Thymus (tissue), 14 donors: ENCODE measurements at places on chromosomes 1 and 21.

- DNase-seq, result no peak
- H3K36me3 ChIP-seq, result no peaks in the 10 kb centered on the region
- H3K27me3 ChIP-seq, result peaks cover 15% of the 10 kb centered on the region
- peaks cover 3% of the 10 kb centered on the region for H3K4me1 ChIP-seq
Measured at GRCh38 chr1:21814981-21815582, 3.0 kb downstream of the LDLRAD2 start.

DNA sequence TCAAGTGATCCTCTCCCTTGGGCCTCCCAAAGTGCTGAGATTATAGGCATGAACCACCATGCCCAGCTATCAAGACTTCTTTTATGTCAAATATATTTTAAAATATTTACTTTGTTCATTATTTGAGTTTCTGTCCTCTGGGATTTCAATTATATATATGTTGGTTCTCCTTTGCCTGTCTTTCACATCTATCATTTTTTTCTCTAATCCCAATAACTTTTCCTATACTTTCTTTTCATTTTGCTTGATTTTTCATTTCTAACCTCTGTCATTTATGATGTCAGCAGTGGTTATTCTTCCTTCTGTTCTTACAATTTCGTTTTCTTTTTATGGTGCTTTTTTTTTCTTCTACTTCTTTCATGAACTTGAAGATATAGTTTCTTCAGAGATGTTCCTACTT is 47.3 kb downstream of the SLC35F3 start:
- no peaks in the 10 kb centered on the region for H3K36me3 ChIP-seq
- H3K27me3 ChIP-seq, result no peaks in the 10 kb centered on the region
- DNase-seq, result no peak
- no peak overlapping the region for H3K4me3 ChIP-seq
- no peak overlapping the region for H3K27ac ChIP-seq

GRCh38 chr21:38987633-38988508 is 182.1 kb downstream of the ETS2 start:
- no peak overlapping the region for H3K27ac ChIP-seq
- H3K27me3 ChIP-seq, result no peaks in the 10 kb centered on the region
- DNase-seq, result no peak
- no peaks in the 10 kb centered on the region for H3K36me3 ChIP-seq
- H3K4me1 ChIP-seq, result peaks cover 53% of the 10 kb centered on the region

DNA sequence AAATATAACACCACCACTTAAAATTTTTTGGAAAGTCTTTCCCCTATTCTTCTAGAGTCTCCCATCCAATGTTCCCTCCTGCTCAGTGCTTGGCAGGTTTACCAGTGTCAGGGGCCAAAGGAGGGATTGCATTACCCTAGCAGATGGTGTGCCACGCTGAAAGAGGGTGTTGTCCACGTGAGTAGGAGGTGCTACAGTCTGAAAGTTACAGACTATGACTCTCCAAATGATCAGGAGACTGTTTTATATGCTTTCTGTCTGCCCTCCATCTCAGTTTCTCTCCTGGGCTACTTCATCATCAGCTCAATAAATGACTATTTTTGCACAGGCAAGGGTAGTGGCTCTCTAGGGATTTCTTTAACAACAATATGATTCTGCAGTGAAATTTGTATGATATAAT is 31.3 kb upstream of the ANGPTL7 start:
- no peaks in the 10 kb centered on the region for H3K27me3 ChIP-seq
- H3K27ac ChIP-seq, result no peak overlapping the region
- H3K4me1 ChIP-seq, result peaks cover 3% of the 10 kb centered on the region
- peaks cover 35% of the 10 kb centered on the region for H3K36me3 ChIP-seq
- no peak for DNase-seq
- H3K4me3 ChIP-seq, result no peak overlapping the region

GRCh38 chr1:4047666-4048065 is 147.6 kb upstream of the C1orf174 start:
- H3K36me3 ChIP-seq, result no peaks in the 10 kb centered on the region
- no peaks in the 10 kb centered on the region for H3K27me3 ChIP-seq
- no peak overlapping the region for H3K4me3 ChIP-seq
- peaks cover 16% of the 10 kb centered on the region for H3K4me1 ChIP-seq
